Ovary (tissue), 10 donors: ENCODE measurements at places on chromosomes 1 and 21. TPM values are rescaled to one million over a fixed set of nuclear protein-coding genes. Genes with fewer than 3 reads are reported as not detected.
A peak's percentile ranks its signal among the peaks of the same experiment; 100 is the strongest.

The ANKRD34A gene
- total RNA-seq: 2.1 TPM

The NHLH2 gene
- not detected for total RNA-seq

The CFAP45 gene
- 1.2 TPM for total RNA-seq

GRCh38 chr21:16605597-16605996 is 875.8 kb downstream of the USP25 start:
- no peak for DNase-seq

The MARCKSL1 gene
- total RNA-seq: 335 TPM

The HLX gene
- 7.6 TPM for total RNA-seq

DNA sequence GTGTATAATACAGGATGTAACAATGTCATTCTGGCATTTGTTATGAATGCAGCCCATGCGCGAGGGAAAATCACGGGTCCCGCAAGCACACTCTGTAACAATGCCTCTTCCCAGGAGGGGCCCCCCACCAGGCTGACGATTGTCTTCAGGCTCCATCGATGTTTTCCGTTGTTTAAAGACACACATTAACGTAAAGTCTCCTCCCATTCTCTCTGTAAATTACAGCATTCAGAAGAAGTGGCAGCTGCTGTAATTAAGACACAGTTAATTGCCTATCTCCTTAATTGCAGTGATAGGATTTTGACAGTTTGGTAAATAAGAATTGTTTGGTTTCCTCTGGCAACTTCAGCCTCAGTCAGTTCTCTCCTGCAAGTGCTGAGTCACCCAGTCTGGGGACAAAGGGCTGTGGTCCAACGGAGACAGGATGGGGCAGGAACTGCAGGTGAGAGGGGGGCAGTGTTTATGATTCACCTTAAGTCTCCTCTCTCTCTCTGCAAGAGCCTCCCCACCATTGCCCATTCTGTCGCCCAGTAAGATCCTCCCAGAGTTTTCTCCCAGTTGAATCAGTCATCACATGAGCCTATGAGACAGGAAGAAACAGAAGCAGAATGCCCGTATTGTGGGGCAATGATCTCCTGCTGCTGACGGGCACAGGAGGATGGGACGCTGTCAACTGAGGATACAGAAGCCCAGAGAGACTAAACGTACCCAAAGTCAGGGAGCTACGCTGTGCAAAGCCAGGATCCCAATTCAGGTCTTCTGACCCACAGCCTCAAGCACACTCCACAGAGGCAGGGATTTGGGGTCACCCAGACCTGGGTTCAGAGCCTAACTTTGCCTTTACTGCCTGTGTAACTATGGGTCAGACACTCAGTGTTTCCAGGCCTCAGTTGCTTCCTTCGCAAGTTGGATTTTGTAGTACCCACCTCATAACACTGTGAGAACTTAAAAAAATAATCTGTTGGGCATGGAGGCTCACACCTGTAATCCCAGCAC is 110.0 kb downstream of the ADSS2 start:
- no peak for DNase-seq

DNA sequence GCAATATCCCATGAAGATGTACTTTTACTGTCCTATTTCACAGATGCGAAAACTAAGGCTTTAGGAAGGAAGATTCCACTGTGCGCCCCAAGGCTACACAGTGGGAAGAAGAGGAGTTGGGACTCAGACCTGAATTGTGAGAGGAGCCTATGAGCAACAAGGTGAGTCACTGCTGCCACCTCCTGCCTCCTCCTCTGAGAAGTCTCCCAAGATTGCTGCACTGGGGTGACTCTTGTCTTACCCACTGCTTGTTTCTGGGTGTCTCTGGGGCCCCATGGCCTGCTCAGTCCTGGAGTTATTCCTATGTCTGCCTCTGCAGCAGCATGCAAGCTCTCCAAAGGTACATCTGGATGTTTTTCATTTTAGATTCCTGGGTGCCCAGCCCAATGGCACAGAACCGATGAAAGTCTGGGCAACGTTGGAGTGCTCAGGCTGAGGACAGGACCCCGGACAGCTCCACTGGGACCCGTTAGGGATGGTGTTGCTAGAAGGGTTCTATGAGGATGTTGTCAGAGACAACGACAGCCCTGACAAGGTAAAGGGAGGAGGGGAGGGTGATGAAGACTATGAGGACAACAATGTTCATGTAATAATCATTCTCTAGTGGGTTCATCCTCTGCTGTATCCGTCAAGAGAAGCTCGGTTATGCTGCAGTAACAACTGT is 11.0 kb upstream of the C1QA start:
- DNase-seq: no peak

DNA sequence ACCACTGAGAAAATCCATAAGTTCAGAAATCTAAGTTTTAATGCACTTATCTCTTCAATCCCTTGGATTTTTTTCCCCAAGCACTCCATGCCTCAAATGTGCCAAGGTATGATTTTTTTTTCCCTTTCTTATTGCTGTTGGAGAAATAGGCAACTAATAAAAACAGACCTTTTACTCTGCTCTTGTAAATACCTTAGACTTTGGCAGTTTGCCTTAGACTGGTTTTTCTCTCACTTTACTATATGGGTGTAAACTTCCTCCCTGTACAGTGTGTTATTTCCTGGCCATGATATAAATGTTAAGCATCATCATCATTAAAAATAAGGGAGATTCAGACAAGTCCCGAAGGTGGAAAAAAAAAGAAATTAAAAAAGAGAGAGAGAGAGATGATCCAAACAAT is 65.7 kb downstream of the LRRC8C start:
- no peak for DNase-seq

The THEM5 gene
- not detected for total RNA-seq

DNA sequence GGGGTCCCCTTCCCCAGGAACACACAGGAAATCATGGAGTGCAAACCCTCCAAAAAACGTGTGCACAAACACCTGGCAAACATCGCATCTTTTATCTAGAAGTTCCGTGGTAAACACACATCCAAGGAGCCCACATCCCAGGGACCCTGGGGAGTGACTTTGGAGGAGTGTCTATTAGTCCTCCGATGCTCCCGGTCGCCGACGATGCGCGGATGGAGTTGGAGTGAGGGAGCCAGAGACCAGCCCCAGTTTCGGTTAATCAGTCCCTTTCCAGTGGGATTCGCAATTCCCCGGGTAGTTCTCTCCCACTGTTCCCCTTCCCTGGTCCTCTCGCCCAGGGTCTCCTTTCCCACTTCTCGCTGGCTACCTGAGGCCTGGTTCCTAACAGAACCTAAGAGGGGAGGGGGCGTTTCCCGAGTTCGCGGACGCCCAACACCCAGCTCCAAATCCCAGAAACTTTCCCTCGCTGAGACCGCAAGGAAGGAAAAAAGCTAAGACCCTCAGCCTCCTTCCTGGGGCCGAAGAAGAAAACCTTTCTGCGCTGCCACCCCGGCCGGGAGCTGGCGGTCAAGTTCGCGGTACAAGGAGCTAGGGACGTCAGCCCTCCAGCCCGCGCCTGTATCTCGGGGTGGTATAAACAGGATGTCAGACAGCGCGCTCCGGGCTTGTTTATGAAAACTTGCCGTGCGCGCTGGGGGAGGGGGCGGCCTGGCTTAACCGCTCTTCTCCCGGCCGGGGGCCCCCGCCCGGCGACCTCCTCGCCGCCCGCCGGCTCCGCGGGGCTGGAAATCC is 787 bp downstream of the JAK1 start:
- peak; percentile 81 for DNase-seq

DNA sequence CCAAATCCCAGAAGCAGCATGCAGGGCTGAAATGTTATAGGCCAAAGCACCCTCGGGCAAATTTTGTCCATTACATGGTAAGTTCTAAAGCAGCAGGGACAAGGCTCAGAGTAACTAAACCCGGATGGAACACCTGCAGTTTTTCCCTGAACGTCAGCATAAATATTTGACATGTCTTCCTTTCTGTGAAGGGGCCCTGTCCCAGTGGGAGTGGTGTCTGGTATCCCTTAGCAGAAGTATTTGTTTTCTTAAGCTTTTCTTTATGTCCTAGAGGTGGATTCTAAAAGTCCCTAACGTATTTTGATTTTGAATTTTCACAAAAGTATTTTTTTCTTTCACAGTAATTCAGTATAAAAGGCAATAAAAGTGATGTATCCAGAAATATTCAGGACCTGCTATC is 223.9 kb downstream of the ST6GALNAC3 start:
- DNase-seq: no peak

The VPS72 gene
- 48.9 TPM for total RNA-seq

GRCh38 chr1:100941098-100941527 is 45.2 kb downstream of the SLC30A7 start:
- no peak for DNase-seq

DNA sequence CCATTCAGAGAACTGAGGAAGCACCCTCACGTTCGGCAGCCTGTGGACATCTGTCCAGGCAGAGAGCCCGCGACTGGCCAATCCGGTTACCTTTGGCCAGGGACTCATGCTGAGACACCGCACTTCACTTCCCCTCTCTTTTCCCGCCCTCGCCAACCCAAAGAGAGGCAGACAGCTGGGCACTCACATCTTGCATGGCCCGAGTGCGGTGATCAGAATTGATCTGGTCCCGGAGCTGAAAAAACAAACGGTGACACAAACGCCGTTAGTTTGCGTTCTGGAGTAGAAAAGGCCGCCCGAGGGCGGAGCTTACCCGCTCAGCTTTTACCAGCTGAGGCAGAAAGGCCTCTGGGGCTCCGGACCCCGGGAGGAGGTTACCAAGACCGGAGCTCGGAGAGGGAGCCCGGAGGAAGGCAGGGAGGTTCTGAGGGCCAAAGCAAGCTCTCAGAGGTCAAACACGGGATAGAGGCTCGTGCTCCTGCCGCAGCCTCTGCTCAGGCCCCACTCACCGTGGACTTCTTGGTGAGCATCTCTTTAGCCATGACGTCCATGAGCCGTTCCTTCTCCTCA is 376 bp downstream of the SF3A3 start:
- DNase-seq: peak; percentile 30

DNA sequence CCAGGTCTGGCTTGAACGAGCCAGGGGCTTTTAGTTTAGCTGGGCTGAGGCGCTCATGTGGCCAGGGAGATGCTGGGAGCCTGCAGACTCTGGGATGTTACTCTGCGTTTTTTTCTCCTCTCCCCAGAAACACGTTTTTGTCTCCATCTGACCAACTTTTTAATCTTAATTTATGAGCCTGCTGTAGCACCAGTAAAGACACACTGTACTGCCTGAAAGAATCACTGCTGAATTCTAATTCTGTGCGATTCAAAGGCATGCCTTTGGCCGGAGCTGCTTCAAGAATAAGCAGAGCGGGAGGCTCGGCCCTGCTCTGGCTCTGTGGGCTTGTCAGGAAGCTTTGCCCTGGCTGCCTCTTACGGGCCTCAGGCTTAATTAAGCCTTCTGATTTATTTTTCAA is 129.5 kb downstream of the CAMTA1 start:
- no peak for DNase-seq

The FCRL2 gene
- total RNA-seq: 0.11 TPM

The PIGR gene
- total RNA-seq: not detected

DNA sequence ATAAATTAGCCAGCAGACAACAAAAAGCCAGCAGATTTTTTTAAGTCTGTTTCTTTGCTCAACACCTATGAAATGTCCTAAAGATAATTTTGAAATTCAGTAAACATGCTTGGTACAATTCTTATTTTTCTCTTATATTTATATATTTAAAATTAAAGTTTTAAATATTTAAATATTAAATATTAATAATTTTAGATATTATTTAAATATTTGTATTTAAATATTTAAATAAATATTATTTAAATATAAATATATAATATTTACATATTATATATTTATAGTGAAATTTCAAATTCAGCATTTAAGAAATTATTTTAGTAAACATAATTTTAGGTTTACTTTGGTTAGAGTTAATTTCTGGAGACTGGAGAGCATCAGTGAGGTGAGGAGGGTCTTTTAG is 1554.2 kb downstream of the NCAM2 start:
- DNase-seq: no peak

The FAM72A gene
- 2.5 TPM for total RNA-seq

The DYNLT4 gene
- 0.84 TPM for total RNA-seq

GRCh38 chr1:165536016-165536415 is 7.8 kb upstream of the LRRC52 start:
- DNase-seq: no peak

The GJA8 gene
- total RNA-seq: not detected
